Activated CD4-positive, alpha-beta T cell treated with anti-CD3 and anti-CD28 coated beads, Interleukin-2, amount 50 U/mL, for 48 hours (primary cell): ENCODE measurements at places on chromosomes 1 and 21.

DNA sequence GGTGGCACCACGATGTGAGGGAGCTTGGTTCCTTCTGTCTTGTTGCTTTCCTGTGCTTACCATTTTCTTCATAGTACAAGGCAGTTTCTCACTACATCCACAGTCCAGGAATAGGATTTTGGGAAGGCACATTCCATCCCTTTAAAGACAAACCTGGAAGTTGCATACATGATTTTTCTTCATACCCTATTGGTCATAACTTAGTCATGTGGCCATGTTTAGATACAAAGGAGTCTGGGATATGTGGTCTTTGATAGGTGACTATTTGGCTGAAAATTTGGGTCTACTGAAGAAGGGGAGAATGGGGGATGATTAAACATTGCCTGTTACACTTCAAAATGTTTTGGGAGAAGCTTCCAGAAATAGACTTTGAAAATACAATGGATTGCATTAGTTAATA, 7.0 kb downstream of the DYRK1A start:
- no peak for DNase-seq

GRCh38 chr1:51569284-51570062, 47.4 kb upstream of the OSBPL9 start:
- peak; percentile 53 for DNase-seq

- DNase-seq = no peak
Measured at GRCh38 chr1:109993885-109994284, 9.3 kb downstream of the AHCYL1 start.

GRCh38 chr1:31575369-31576140, 760 bp upstream of the TINAGL1 start:
- DNase-seq = no peak

DNA sequence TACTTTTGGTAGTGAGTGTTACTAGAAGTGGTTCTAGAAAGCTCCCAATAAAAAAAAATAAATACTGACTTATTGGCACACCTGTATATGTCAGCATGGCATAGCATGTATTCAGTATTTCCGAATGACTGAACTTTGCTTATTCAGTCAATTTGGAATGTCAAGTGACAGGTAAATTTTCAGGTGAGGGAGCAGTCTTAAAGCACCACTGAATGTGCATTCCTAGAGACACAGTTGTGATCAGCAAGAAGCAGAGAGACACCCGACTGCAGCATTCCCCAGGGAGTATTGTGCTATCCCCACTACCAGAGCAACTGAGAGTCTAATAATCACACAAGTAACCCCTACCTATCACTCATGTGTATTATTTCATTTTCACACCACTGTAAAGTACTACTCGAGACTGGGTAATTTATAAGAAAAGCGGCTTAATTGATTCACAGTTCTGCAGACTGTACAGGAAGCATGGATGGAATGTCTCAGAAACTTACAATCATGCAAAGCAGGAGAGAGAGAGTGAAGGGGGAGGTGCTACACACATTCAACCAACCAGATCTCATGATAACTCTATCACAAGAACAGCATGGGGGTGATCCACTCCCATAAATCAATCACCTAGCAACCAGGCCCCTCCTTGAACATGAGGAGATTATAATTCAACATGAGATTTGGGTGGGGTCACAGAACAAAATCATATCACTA, 201.5 kb downstream of the TBX15 start:
- no peak for DNase-seq

DNA sequence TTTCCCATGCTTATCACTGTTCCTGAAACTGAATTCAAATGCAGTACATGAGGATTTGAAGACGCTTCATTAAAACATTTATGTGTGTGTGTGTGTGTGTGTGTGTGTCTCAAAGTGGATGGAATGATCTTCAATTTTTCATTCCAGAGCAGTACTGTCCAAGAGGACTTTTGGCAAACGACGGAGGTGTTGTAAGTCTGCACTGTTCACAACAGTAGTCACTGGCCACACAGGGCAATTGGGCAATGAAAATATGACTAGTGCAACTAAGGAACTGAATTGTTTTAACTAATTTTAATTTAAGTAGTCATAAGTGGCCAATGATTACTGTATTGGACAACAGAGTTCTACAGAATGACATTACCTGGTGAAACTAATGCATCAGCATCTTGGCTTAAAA, 5.0 kb downstream of the TAF5L start:
- DNase-seq = no peak

DNA sequence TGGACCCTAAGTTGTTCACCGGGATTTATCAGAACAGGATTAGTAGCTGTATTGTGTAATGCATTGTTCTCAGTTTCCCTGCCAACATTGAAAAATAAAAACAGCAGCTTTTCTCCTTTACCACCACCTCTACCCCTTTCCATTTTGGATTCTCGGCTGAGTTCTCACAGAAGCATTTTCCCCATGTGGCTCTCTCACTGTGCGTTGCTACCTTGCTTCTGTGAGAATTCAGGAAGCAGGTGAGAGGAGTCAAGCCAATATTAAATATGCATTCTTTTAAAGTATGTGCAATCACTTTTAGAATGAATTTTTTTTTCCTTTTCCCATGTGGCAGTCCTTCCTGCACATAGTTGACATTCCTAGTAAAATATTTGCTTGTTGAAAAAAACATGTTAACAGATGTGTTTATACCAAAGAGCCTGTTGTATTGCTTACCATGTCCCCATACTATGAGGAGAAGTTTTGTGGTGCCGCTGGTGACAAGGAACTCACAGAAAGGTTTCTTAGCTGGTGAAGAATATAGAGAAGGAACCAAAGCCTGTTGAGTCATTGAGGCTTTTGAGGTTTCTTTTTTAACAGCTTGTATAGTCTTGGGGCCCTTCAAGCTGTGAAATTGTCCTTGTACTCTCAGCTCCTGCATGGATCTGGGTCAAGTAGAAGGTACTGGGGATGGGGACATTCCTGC, 3.9 kb upstream of the OLFML3 start:
- peak; percentile 15 for DNase-seq

- DNase-seq = no peak
Measured at GRCh38 chr1:85609976-85610375, 29.4 kb downstream of the CCN1 start.
